Camera-type eye (tissue), 1 donor: ENCODE measurements at places on chromosomes 3 and 15. TPM values are rescaled to one million over a fixed set of nuclear protein-coding genes. Genes with fewer than 3 reads are reported as not detected.

The MST1R gene
- 1.8 TPM for total RNA-seq

The SLC9A9 gene
- total RNA-seq: 23.5 TPM

The MCTP2 gene
- total RNA-seq: 8.6 TPM

The APOD gene
- 23.9 TPM for total RNA-seq

The VPS39 gene
- 80.4 TPM for total RNA-seq

The DPPA2 gene
- not detected for total RNA-seq

The SCN5A gene
- 3.0 TPM for total RNA-seq

The THSD4 gene
- total RNA-seq: 85.5 TPM
